ENCODE measurements at places on chromosomes 2 and 18. TPM values are rescaled to one million over a fixed set of nuclear protein-coding genes. Genes with fewer than 3 reads are reported as not detected.

The HMSD gene
- not detected for polyA plus RNA-seq

The ZNF521 gene
- 0.07 TPM for polyA plus RNA-seq

The LCT gene
- polyA plus RNA-seq: not detected

The OSR1 gene
- not detected for polyA plus RNA-seq

The RPIA gene
- polyA plus RNA-seq: 51.2 TPM
